ENCODE measurements at places on chromosomes 16 and 17.

DNA sequence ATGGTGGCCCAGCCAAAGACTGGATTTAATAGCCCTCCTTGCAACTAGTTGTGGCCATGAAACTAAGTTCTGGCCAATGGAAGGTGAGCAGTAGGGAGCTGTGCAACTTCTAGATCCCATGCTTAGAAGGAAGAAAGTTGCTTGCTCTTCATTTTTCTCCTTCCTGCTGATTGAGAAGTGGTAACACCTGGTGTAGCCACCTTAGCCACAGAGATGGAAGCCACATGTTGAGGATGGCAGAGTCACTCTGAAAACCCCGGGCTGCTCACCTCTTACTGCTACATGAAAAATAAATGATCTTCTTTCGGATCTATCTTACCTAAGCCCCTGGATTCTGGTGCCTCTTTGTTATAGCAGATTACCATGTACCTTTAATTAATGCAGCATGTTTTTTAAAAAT is 10.3 kb upstream of the ATP5MC1 start:
- no peak for DNase-seq

GRCh38 chr16:57396786-57397185 is 7.8 kb upstream of the CCL17 start:
- no peak for DNase-seq

DNA sequence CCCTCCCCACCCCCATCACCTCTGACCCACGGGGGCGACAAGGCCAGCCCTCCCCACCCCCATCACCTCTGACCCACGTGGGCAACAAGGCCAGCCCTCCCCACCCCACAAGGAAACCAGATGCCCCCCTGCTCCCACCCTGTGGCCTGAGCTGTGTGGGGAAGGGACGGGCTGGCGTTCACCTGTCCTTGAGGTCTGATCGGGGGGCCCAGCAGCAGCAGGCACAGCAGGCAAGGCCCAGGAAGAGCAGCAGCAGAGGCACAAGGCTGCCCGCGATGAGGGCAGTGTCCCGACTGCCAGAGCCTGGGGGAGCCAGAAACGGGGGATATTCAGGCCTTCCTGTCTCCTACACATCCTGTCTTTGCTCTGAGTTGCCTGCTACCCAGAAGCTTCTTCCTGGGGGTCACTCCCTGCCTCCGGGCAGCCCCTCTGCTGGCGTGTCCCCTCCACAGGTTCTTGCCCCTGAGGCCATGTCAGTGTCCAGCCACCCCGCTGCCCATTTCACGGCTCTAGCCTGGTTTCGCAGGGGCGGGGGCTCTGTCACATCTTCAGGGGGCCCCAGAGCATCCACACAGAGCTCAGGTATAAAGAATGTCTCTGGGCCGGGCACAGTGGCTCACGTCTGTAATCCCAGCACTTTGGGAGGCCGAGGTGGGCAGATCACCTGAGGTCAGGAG is 6.8 kb downstream of the SCARF1 start:
- DNase-seq, result no peak

- DNase-seq, result no peak
Observed at GRCh38 chr17:53924530-53925455, 102.1 kb downstream of the KIF2B start.

GRCh38 chr17:36672403-36672918 is 71.1 kb downstream of the MRM1 start:
- DNase-seq, result no peak
